Germinal center (tissue), 1 donor: ENCODE measurements at places on chromosomes 5 and 9.

DNA sequence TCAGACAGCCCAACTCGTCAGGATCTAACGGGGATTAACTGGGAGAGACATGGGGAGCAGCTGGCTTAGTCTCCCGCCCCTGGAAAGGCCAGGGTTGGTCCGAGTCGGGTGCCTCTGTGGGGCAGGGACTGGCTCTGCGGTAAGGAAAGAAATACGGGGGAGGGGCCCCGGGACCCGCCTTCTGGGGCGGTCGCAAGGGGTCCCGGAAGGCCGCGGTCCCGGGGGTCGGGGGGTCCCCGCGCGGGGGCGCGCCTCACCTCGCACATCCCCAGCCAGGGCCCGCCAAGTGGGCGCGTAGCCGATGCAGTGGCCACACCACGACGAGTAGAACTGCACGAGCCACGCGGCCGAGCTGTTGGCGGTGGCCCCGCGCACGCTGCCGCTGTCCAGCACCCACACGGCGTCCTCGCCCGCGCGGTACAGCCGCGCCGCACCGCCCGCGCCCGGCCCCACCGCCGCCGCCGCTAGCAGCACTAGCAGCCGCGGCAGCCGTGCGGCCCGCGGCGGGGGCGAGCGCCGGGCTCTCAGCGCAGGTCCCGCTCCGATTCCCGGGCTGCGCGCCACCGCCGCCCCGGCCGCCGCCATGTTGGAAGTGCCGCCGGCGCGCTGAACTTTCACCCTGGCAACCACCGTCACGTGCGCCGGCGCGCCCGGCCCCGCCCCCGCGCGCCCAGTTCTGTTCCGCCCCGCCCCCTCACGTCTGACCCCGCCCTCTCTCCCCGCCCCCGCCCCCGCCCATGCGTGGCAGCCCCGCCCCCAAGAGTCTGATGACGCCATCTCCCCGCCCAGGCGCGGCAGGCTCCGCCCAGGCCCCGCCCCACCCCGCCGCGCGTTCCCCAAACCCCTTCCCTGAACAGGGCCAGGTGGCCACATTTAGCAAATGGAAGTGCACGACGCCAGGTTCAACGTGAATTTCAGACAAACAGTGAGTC is at the start of gene QSOX2:
TSS of gene QSOX2 (minus strand) at position 594 of the 932 bp plus-strand sequence. CDS start at position 585, 9 bp downstream.
- peak; percentile 93 for DNase-seq

- DNase-seq: no peak
Measured at GRCh38 chr5:111548348-111548950, 36.1 kb upstream of the STARD4 start.

DNA sequence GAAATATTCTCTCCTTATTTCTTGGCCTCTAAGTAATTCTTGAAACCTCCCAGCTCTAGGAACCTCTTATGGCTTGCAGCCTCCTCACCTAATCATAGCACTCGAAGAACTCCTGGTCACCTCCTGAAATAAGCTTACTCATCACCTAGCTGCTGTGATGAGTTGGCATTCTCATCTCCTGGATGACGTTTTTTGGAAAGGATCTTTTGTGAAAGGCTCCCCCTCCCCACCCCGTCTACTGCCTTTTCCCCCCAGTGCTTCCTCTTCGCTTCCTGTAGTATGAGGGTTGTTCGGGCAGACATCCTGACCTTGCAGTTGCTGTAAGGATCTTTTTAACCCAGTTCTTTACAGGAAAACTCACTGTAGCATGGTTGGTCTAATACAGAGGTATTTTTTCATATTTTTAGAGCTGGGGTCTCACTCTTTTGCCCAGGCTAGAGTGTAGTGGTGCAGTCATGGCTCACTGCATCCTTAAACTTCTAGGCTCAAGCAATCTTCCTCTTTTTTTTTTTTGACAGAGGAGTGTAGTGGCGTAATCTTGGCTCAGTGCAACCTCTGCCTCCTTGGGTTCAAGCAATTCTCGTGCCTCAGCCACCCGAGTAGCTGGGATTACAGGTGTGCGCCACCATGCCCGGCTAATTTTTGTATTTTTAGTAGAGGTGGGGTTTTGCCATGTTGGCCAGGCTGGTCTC is 41.8 kb downstream of the ARHGAP26 start:
- DNase-seq: no peak

DNA sequence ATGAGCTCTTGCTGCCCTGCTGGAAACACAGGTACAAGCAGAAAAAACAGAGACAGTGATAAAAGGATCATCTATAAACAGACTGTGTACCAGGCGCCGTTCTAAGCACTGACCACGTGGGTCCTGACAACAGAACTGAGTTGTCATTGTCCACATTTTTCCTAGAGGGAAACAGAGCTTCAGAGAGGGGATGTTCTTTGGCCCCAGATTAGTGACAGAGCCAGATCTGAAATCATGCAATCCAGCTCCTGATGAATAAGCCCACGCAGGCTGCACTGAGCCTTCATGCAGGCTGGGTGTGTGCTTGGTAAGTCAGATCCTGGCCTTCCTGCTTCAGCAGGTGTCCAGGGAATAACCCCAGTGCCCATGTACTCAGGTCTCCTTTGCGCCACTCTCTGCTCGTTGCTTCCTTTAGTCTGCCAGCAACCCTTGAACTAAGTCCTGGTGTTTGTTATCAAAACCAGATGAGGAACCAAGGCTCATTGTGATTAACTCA is 22.8 kb upstream of the TCF7 start:
- no peak for DNase-seq

DNA sequence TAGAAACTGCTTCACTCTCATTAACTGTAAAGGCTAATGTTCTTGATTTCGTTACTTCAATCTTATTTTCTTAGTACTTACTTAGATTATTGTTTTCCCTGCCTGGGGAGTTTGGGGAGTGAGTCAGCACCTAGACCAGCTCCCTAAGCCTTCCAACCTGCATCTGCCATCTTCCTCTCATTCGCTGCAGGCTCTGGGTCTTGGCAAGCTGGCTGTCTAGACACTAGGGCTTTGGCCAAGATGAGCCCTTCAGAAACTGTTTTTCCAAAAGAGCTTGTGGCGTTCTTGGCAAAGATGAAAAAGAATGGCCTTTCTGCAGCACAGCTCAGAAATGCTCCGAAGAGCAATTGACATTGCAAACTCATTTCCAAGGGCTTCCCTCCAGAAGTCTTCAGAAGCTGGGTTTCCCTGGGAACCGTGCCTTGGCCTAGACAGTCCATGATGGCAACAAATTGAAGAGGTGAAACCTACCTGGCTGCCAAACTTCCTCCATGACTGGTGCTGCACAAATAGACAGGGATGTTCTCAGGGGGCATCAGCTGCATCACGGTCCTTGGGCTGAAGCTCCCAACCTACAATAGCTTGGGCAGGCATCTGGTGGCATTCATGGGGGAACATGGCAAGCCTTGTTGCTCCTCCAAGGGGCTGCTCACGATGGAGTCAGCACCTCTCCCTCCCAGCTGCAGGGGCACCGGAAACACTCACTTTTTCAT is 76.6 kb downstream of the NSUN2 start:
- DNase-seq: no peak

DNA sequence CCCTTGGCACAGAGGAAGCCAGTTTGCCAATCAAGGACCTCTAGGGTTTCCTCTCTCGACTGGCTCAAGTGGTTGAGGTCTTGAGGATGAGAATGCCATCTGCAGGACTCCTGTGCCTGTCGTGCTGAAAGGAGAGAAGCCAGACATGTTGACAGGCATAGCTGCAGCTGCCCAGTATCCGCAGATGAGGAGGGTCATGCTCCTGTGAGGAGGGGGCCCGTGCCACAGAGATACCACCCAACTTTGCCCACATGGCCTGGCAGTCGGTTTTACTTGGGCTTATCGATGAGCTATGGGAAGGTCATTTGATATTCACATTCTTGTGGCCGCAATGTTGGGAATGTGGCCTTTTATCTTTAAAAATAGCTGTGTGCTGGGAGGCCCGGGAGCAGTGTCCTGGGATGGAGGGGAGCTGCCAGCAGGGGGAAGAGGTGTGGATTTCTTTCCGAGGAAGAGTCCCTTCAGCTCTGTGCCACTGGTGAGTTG is 17.4 kb downstream of the FRMPD1 start:
- no peak for DNase-seq
